Kasumi-1 (cell line): ENCODE measurements at places on chromosomes 7 and 10.
A peak's percentile ranks its signal among the peaks of the same experiment; 100 is the strongest.

GRCh38 chr7:4665661-4666060 is 16.4 kb upstream of the FOXK1 start:
- no peak for DNase-seq

DNA sequence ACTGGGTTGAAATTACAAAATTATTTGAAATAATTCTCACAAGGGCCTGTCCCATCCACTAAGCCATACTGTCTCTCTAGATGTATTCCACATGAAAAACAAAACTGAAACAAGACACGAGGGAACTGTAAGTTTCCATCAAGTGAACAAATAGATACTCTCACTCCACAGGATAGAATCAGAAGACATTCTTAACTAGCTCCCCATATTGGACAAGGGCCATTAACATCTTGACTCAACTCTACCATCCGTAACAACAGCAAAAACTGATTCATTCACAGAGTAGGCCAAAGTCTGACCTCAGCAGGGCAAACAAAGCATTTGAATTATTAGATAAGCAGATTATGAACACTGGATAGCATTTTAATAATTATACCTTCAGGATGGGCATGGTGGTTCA is 29.1 kb downstream of the UBE2H start:
- DNase-seq = no peak

DNA sequence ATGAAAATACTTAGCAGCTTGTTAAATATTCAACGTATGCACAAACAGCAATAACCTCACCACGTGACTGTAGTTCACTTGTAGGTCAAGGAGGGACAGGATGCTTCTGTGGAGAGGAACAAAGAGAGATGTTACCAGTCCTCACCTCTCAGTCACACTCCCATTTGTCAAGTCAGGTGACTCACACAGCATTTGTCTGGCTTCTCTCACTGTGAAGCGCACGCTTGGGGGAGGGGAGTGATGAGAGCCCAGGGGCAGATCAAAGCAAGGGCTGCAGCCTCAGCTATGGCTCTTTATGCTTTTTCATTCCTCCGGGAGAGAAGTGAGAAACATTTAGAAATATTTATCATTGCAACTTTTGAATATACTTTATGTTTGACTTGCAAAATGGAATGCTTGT is 2.9 kb upstream of the RBM20 start:
- DNase-seq = no peak

GRCh38 chr7:84368122-84368521 is 173.5 kb upstream of the SEMA3A start:
- DNase-seq = no peak

DNA sequence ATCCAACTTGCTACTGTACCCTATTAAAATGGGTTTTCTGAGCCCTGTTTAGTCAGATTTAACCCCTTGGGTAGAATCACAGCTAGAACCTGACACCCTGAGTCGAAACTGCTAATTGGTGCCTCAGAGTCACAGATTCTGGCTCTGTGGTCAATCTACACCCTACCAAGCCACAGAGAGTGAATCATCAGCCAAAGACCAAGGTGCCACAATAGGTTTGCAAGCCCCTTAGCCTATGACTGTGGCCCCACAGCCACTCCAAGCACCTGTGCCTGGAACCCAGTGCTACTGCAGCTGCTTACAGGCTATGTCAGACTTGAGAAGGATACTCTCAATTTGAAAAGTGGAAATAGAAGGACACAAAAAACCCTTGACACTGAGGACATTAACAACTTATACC is 202.8 kb upstream of the KCND2 start:
- no peak for DNase-seq

GRCh38 chr10:79405221-79405994 is 40.0 kb downstream of the ZCCHC24 start:
- DNase-seq = no peak

DNA sequence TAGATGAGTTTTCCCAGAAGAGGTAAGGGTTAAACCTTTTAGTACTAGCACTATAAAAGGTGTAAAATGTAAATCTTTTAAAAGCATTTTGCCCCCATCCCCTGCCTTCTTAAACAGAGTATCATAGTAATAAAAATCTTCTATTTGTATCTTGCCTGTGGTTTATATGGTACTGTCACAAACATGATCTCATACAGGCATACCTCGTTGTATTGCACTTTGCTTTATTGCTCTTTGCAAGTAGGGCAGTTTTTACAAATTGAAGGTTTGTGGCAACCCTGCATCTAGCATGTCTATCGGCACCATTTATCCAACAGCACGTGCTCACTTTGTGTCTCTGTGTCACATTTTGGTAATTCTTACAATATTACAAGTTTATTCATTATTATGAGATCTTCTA is 198.8 kb upstream of the YAE1 start:
- DNase-seq = no peak

DNA sequence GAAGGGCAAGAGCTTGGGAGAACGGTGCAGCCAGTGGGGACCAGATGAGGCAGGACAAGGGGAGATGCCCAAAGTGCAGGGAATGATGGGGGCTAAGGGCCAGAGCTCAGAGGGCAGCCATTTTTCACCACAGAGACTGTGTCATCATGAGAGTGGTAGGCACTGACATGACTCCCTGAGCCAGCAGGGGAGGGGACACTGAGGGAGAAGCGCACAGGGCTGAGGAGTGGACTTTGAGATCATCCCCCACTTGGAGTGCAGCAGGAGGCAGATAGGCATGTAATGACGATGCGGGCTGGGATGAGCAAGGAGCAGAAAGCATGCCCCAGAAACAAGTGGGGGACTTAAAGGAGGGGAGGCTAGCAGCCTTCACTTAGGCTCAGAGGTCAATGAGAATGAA is 5.2 kb upstream of the SMKR1 start:
- DNase-seq = no peak

- no peak for DNase-seq
Measured at GRCh38 chr10:30011956-30012647, 47.3 kb downstream of the JCAD start.

- DNase-seq = peak; percentile 24
Measured at GRCh38 chr10:75234683-75235374, 928 bp downstream of the COMTD1 start.

GRCh38 chr10:110843796-110844616 is 27.7 kb upstream of the PDCD4 start:
- DNase-seq = no peak

- no peak for DNase-seq
Measured at GRCh38 chr10:17536221-17536620, 81.0 kb downstream of the HACD1 start.

DNA sequence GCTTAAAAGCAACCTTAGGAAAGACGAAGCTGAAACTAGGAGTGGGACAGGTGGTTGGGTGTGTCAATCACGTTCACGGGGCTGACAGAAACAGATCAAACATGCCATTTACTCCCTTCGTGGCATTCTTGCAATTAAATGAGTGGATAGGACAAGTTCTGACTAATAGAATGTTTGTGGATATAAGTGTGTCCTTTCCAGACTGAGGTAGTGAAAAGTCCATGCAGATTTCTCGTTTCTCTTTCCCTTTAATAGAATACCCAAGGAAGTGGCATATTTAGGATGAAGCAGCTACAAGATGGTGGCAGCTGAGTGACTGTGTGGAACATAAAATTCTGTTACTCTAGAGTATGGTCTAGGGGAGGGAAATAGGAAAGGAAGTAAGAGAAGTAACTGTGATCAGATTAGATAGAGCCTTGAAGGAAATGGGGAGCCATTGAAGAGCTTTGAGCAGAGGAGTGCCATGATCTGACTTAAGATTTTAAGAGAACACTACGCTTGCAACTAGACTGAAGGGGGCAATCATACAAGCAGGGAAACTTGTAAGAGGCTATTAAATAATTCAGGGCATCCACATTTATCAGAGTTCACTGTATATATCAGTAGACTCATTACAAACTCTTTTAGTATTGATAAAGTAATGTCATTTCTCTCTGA is 46.3 kb upstream of the HYAL4 start:
- DNase-seq = no peak

- no peak for DNase-seq
Measured at GRCh38 chr7:116842371-116842770, 20.0 kb upstream of the CAPZA2 start.

DNA sequence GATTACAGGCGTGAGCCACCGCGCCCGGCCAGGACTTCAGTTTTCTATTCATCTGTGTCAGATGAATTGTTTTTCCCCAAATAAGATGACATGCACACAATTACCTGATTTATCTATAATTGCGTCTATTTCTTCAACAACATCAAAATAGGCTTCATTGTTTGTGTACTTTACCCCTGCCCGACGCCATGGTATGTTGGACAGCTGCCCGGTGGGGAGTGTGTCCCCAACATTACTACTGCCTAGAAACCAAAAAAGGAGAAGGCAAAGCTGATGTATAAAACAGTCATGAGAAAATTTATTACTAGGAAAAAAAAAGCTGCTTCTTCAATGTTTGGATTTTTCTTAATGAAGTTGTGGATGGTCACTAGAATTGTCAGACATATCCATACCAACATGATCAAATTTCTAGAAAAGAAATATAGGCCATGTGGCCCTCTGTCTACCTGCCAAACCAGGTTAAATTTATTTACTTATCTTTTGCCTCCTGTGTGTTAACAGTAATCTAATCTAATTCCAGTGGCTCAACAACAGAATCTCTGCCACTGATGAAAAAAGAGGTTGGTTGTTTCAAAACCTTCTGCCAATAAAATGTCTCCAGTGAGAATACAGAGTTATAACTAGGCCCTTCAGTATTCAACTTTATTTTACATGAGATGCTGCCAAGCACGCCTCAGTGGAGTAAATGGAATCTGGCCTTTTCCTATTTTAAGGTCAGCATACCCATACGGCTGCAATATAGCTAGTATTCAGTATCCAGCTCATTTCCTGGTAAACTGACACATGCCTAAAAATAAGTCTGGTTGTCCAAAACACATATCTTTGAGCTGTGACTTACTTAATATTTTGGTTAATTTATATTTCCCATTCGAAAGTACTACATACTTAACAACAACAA is 16.5 kb downstream of the AP3M1 start:
- no peak for DNase-seq

DNA sequence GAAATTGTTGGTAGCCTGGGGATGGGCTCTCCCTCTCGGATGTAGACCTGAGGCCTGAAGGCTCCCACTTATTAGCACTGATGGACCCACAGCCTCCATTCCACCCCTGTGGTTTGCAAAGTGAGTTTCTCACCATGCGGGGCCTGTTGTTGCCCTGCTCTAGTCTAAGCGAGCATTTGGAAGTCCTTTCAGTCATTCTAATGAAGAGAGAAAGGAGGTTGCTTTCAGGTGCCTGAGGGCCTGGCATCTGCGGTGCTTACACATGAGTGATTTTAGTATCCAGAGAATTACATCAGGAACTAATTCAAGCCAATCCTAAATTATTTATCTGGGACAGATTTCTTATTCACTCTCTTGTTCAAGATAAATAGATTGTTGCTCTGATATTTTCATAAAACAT is 61.6 kb downstream of the NAMPT start:
- DNase-seq = no peak

DNA sequence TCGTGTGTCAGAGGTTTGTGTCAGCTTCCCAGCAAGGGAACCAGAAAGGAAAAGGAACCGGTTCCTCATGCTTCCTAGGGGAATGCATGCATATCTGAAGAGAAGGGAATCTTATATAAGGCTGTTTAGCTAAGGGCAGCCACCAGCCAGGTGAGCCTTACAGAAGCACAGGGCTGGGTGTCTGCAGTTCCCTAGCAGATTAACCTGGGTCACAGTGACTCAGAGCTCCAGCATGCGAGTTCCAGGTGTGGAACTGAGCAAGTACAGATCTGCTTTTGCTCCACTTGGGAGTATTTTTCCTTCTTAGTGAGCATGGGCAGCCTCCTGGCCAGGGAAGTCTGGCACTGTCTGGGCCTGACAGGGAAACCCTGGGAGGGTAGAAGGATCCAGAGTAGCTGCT is 957 bp upstream of the ANKRD2 start:
- no peak for DNase-seq

- DNase-seq = no peak
Measured at GRCh38 chr7:23133797-23134196, 28.2 kb downstream of the KLHL7 start.

GRCh38 chr7:122544463-122544862 is 154.5 kb downstream of the RNF133 start:
- peak; percentile 12 for DNase-seq

DNA sequence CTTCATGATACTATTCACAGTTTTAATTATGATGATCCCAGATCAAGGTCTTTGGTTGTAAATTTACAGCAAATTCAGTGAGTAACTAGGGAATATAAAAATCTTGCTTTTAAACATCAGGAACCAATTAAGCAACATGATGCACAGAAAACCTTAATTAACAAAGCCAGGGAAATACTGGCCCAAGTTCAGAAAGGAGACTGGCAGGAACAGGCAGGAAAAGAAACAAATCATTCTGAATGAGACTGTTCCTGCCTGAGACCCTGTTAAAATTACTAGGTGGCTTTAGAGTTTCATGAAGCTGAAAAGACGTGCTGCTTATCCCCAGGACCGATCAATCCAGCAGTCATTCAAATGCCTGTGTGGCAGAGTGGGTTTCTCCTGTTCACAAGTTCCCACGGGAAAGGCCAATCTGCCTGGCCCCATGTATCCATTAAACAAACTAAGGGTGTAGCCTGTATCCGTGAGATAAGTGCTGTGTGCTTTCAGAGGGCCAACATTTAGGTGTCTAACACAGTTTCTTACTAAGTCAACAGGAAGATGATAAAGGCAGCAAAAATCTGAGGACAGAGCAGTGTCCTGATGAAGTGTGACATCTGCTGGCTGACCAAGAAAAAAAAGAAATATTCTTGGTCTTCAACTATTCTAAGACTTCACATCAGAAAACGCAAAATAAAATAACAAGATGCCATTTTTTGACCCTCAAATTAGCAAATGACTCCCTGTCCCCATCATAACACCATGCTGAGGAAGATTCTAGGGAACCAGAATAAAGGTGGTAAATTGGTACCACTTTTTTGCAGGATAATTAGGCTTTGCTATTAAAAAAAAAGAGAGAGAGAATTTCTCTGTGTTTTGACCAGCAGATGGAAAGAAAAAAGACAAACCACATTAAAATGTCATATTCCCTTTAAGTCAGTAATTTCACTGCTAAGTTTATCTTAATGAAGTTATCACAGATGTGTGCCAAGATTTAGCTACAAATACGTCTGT is 34.2 kb downstream of the PUS7 start:
- peak; percentile 17 for DNase-seq

- no peak for DNase-seq
Measured at GRCh38 chr7:4240042-4240441, 442.1 kb upstream of the FOXK1 start.
